ENCODE measurements at places on chromosomes 7 and 10. TPM values are rescaled to one million over a fixed set of nuclear protein-coding genes. Genes with fewer than 3 reads are reported as not detected.

The CYP3A7 gene
- total RNA-seq, result not detected

The CEP55 gene
- 18.7 TPM for total RNA-seq

The PRLHR gene
- not detected for total RNA-seq

The ZNF488 gene
- total RNA-seq, result under 0.01 TPM

The SCD gene
- 29.8 TPM for total RNA-seq

The SLC26A3 gene
- total RNA-seq, result not detected

The RARRES2 gene
- total RNA-seq, result 2.8 TPM

The LIPN gene
- total RNA-seq, result not detected

The HMX3 gene
- total RNA-seq, result not detected

The GRID2IP gene
- total RNA-seq, result under 0.01 TPM

The CTTNBP2 gene
- not detected for total RNA-seq

Measured in lung microvascular endothelial cell (primary cell).